NCI-H1092 (cell line): ENCODE measurements at places on chromosomes 7 and 10.

DNA sequence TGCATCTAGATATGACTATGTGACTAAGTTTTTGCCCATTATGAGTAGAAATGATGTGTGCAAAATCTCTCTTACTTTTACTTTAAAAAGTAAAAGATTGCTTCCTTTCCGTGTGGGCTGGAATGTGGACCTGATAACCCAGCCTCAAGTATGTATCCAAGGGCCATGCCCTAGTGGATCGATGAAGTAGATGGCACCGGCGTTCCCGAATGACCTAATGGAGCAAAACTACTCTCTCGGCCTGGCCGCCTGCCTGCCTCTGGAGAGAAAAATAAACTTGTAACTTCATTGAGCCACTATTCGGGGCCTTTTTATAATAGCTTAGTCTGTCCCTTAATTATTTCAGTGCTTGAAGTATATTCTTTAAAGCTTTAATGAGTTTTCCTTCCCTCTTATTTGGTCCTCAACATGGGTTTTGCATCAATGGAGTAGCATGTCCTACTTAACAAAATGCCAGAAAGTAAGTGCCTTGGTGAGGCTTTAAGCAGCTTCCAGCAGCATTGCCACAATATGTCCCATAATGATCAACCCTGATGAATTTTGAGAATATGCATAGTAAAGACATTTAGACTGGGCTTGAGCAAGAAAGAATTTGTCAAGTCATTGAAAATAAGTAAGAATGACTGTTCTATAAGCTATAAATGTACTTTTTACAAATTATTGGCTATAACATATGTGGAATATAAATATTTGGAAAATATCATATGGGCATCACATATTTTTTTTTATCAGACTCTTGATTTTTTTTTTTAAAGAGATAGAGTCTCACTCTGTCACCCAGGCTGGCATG lies 61.4 kb downstream of the PLXDC2 start:
- no peak for DNase-seq

GRCh38 chr10:71774916-71775702 lies 1.8 kb upstream of the VSIR start:
- DNase-seq = no peak

- no peak for DNase-seq
Measured at GRCh38 chr7:147412109-147412508, 1178.5 kb upstream of the C7orf33 start.

DNA sequence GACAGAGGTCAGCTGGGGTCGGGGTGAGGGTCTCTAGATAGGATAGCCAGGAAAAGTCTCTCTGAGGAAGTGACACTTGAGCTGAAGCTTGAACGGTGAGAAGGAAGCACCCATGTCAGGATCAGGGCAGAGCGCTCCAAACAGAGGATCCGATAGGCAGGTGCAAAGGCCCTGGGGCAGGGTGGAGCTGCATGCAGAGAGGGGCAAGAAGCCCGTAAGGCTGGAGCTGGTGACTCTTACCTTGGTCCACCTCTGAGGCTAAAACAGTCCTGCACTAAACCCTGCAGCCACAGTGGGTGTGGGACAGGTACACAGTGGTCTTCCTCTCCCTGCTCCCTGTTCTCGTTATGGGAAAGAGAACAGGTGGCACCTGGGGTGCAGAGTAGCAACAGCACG lies 5.8 kb upstream of the C10orf71 start:
- DNase-seq = no peak

DNA sequence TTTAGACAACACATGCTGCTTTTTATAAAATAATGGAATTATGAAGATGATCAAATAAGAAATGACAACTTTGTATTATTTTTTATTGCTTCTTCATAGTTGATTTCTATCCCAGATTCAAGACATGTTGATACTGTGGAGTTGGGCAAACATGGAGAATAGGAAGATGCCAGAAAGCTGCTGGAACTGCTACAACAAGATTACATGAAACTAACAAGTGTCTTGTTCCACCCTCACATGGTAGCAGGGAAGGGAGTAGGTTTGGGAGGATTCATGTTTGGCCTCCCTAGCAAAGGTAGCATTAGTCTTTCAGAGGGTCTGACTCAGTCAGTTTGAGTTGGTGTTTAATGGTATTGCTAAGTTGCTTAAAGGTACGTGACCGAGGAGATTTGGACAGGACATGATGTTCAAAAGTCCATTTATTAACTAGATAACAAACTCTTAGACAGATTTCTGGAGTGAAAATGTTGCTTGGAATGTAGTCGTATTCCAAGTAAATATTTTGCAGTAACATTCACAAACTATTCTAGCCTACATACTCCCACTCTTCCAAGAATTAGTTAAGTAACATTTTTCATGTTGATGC lies 33.1 kb downstream of the PRR15 start:
- DNase-seq = no peak

DNA sequence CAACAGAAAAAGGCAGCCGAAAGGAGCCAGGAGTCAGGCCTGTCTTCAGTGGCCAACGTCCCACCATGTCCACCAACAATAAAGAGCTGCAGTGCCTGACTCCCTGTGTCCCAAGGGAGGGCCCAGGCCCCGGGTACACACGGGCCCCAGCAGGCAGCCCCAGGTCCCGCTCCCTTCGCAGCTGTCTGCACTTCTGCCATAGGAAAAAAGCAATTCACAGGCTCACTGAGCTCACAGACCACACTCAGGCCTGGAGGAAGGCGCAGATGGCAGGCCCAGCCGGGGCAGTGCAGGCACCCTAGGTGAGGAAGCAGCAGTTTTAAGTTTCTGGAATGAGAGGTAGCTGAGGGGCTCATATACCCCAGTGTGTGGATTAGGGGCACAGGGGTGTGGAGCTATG lies 100.5 kb downstream of the PRKAG2 start:
- no peak for DNase-seq

DNA sequence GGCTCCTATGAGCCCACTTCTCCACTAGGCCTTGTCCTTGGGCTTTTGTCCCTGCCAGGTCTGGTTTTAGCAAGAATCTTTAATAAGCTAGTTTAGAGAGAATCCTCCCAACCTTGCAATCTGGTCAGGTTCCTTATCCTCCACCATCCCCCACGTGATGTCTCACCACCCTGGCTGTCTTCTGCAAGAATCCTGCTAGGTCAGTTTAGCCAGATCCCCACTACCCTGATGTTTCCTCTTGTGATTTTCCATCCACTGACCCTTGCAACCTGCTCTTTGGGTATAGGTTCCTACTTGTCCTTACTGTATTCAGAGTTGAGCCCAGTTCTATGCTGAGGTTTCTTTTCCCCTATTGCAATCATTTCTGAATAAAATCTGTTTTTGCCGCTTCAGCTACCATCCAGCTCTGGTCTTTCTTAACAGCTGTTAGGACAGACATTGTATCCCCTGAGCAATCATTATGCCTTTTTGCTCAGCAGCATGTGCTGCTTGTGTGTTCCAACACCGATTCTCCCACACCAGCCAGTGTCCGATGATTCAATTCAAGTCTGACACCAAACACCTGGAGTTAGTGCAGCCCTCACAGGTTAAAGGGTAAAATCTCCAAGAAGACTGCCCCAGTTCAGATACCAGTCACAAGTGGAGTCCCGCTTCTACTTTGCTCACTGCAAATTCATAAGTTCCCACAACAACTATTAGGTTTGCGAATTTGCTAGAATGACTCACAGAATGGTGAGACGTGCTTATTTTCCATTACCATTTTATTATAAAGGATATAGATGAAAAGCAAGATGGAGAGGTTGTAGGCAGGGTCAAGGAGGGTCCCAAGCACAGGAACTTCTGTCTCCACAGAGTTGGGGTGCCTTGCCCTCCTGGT lies 62.2 kb upstream of the ADCY1 start:
- no peak for DNase-seq

- no peak for DNase-seq
Measured at GRCh38 chr10:92200564-92200963, 90.3 kb downstream of the CPEB3 start.

- no peak for DNase-seq
Measured at GRCh38 chr10:126208726-126209302, 179.5 kb downstream of the ADAM12 start.

DNA sequence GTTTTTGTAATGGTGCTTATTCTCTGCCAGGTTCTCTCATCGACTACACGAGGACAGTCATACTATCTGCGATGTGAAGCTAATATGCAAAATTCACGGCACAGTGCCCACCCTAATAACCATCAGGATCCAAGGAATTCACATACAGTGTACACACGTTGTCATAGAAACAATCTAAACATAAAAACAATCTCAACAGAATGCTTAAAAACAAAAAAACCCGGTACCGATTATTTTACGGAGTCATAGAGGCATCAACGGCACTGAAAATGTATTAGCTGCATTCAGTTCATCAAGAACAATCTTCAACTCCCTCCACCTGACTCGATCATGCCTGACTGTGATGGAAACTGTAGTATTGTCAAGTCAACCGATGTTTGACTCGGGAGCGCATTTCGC lies 628 bp downstream of the MRPS33 start:
- DNase-seq = peak; percentile 39

GRCh38 chr10:33126742-33127141 lies 168.7 kb upstream of the ITGB1 start:
- DNase-seq = no peak

DNA sequence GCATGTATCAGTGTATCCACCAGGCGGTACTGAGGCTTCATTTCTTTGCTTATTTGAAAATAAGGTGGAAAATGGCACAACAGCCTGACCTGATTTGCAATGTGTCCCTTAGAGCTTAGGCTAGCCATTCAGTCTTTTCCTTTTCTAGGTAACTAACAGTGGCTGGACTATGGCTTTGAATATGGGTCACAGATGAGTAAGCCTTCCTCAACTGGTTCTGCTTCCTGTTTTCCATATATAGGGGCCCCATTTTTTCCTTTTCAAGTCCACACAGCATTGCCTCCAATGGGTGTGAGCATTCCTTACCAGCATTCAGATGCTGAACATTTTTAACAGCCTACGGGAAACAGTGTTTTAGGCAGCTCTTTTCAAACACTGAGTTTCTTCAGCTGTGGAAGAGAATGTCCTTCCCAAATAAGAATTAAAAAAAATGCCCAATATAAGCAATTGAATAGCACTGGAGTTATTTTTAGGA lies 3.9 kb upstream of the ITGB1 start:
- no peak for DNase-seq

DNA sequence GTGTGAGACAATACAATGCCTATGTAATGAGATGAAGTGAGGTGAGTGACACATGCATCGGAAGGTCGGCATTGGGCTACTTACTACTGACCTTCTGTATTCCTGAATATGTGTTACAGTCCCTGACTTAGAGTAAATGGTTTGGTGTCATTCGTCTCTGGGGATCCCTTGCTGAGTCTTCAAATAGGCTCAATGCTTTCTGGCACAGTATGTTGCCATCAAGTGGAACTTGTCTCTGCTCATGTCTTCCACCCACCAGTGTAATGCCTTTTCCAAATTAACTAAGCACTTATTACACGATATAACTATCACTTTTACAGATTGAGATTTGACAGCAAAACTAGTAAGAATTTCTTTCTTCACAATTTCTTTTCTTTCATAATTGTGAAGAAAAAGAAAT lies 10.9 kb downstream of the CUL2 start:
- no peak for DNase-seq

DNA sequence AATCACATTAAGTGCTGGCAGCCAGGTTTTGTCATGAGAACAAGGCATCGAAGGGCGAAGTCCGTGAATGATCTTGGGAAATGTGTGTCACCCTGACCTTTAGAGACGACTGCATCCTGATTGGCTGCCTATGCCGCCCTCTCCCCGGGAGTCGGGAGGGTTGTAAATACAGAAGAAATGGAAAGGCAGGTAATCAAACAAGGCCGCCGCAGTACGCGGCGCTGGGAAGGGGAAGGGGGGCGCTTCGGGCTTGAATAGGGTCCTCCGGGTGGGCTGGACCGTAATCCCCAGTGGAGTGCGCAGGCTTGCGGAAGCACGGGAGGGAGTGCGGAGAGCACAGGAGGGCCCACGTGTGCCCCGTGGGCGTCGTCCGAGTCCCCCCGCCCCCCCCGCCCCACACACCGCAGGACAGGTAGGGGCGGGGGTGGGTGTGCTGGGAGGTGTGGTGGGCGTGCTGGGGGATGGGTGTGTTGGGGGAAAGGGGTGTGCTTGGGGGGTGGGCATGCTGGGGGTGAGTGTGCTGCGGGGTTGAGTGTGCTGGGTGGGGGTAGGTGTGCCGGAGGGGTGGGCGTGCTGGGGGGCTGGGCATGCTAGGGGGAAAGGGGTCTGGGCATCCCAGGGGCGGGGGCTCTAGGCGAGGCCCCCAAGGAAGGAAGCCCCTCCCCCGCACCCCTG lies 169.4 kb downstream of the ARHGAP12 start:
- peak; percentile 17 for DNase-seq

DNA sequence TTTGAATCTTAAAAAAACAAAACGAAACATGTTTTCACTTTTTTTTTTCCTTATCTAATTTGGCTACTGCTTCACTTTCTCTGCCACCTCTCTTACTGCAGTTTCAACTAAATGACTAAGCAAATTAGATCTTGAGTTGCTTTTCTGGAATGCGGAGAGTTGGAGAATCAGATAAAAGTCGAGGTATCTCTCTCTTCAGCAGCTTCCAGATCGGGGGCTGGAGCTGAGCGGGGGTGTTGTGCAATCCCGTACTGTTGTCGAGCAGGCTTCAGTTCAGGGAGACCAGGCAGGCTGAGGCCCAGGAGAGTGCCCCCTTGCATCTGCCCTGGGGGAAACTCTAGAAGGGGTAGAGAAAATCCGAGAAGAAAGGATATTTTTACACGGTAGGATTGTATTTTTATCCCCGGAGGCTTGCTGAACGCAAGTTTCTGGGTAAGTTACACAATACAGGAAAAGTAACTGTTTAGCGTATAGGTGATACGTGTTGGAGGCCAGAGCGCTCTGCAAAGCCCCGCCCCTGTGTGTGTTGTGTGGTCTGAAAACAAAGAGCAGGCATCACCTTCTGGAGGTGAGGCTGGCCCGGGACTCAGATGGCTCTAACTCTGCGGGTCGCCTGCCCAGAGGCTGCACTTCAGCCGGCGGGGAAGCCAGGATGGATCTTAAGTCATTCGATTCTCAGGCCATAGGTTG lies 116.6 kb downstream of the KLF6 start:
- DNase-seq = no peak

- no peak for DNase-seq
Measured at GRCh38 chr10:14126697-14127440, 203.9 kb downstream of the FRMD4A start.

- DNase-seq = no peak
Measured at GRCh38 chr7:48466713-48467112, 295.5 kb downstream of the ABCA13 start.

DNA sequence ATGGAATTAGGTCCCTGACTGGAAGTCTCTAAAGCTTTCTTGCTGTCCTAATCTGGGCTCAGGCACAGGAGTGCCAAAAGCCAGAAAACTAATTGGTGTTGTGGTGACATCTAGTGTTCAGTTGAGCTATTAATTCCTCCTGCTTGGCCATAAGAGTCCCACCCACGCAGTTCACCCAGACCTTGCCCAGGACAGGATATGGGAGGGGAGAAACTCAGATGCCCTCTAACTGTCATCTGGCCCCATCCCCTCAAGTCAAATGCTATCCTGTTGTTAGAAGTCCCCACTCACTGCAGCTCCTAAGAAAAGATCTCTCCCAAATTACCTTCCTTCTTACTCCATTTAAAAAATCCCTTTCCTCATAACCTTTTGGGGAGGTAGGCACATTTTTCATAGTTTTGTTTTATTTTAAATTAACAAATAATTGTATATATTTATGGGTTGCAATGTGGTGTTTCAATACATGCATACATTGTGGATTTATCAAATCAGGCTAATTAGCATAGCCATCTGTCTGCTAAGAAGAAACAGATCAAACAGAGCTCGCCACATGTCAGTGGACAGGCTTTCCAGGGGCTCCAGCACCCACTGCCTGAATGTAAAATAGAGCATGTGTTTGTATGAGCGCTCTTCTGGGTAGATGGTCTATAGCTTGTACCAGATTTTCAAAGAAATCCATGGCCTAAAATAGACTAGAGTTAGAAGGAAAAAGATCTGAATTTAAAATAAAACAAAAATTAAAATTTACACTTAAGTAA lies 84.0 kb downstream of the GSAP start:
- DNase-seq = peak; percentile 77
